Spinal cord (tissue), 10 donors: ENCODE measurements at places on chromosomes 2 and 18.
A peak's percentile ranks its signal among the peaks of the same experiment; 100 is the strongest.

GRCh38 chr2:119259296-119259860 lies 35.7 kb downstream of the STEAP3 start:
- DNase-seq, result no peak

DNA sequence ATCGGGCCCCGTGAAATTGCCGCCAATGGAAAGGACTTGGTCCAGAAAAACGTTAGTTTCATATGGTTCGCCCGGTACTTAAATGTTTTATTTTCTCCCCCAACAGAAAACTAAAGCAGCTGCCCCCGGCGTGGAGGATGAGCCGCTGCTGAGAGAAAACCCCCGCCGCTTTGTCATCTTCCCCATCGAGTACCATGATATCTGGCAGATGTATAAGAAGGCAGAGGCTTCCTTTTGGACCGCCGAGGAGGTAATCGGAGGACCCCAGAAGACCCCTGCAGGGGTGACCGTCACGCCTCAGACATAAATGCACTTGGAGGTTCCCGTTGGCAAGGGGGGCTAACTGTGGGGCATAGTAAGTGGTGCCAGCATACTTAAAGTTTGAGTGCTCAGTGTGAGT lies 742 bp downstream of the RRM2 start:
- no peak for DNase-seq

GRCh38 chr18:49926106-49926745 lies 112.9 kb upstream of the ACAA2 start:
- peak; percentile 44 for DNase-seq

- peak; percentile 3 for DNase-seq
These were observed 272.7 kb upstream of the DOK6 start for GRCh38 chr18:69127873-69128500.

DNA sequence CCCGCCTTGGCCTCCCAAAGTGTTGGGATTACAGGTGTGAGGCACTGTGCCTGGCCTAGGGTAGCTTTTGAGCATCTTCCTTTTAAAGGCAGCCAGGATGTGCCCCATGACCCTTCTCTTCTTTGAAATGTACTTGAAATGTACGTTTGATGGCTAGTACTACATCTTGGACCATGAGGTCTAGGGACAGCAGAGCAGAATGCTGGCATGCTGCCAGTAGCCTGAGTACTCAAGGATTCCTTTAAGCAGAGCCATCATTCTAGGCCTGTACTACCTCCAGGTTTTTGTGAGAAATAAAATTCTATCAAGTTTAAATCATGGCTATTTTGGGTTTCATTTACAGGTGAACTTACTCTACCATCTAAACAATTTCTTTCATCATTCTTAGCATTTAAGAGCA lies 2.9 kb upstream of the EML6 start:
- no peak for DNase-seq

DNA sequence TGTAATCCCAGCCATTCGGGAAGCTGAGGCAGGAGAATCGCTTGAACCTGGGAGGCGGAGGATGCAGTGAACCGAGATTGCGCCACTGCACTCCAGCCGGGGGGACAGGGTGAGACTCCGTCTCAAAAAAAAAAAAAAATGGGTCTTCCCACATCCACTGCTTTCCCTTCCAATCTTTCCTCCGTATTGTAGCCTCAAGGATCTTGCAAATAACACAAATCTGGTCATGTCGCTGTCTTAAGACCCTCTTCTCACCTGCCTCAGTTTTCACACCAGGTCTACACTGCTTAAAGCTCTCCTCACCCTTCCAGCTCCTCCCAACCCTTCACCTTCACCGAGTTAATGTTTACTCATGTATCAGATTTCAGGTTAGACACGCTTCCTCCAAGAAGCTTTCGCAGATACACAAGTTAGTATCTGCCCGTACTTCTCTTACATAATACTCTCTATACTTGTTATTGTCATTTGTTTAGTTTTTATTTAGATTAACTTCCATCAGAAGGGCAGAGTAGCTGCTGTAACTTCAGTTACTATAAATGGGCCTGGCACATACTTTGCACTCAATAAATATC lies 1.5 kb downstream of the IER3IP1 start:
- DNase-seq, result no peak

- DNase-seq, result no peak
These were observed 263.5 kb downstream of the FHOD3 start for GRCh38 chr18:36561046-36561445.

DNA sequence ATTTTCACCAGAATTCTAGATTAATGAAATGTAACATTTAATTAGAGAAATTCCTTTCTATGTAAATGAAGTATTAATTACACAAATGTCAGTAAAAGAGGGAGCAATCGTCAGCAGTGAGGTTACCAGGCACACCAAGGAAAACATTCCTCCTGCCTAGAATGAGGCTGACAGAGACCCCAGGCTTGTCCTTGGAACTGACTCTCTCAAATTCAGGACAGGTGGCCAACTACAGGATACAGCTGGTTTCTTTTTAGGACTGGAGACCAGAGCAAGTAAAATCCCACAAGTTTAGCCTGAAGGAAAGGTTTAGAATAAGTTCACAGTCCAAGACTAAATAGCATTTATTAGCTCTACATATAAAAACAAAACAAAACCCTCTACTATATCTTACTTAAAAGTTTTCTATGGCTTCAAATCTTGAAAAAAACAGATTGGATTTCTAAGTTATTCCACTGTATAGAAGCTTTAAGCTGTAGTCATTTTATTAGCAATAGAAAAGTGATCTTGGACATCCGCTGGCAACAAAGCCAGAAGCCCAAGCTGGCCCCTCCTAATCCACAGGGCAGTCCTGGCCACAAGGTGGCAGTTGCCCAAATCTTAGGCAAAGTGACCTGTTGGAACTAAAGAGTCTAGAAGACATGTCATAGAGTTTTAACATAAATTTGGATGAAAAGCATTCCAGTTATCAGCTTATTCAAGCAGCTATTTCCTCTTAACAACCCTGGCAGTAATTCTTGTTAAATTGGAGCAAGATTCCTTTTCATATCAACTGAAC lies 81.0 kb downstream of the SP3 start:
- DNase-seq, result peak; percentile 40

DNA sequence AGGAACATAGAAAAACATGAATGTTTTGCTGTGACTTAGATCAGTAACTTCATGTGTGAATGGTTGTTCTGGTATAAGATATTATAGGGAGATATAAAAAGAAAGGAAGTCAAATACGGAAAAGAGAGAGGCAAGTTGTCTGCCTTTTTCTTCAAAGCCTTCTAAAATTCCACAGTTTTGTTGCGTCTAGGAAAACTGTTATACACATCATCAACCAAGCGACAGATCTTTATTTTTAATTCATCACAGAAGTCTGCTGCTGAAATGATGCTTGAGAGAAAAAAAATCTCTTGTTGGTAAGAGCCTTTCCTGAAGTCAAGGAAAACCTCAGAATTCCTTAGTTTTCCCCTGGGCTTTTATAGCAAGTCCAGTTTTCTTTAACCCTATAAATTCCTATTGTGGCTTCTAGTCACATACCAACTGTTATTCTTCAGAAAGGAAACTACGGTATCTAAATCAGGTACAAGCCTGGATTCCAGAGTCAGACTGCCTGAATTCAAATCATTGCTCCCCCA lies 36.3 kb upstream of the TANC1 start:
- DNase-seq, result no peak

GRCh38 chr18:62670573-62670972 lies 44.8 kb upstream of the PHLPP1 start:
- DNase-seq, result no peak

GRCh38 chr2:109018452-109018851 lies 29.4 kb upstream of the EDAR start:
- DNase-seq, result no peak

DNA sequence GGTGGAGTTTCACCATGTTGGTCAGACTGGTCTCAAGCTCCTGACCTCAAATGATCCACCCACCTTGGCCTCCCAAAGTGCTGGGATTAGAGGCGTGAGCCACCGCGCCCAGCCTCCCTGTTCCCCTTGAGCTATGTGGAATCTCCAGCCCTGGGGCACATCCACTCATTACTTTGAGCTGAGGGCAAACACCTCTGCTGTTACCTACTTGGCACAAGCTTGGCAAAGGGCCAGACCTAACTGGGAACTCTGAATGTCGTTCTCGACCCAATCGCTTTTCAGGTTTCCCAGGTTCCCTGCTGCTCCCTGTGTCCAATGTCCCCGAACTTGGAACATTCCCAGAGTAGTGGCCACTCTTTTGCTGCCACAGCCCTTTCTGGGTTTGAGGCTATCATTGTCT lies 40.6 kb downstream of the CHST10 start:
- no peak for DNase-seq
